ENCODE measurements at places on chromosomes 2 and 18.
A peak's percentile ranks its signal among the peaks of the same experiment; 100 is the strongest.

- DNase-seq, result no peak
Observed at GRCh38 chr2:41937921-41938708, 109.7 kb upstream of the PKDCC start.

DNA sequence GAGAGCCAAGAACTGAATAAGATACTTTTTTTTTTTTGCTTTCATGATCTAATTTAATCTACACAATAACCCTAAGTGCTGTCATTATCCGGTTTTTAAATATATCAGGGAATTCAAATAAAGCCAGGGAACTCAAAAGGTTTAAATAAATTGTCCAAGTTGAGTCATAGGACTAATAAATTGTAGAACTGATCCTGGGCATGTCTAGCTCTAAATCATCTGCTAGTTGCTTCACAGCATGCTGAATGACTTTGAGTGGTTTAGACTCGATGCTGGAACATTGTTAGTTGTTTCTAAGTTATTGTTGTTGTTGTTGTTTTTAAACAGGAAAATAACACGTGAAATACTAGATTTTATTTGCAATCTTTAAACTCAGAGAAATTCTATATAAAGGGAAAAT lies 147.2 kb upstream of the HNMT start:
- DNase-seq, result no peak

DNA sequence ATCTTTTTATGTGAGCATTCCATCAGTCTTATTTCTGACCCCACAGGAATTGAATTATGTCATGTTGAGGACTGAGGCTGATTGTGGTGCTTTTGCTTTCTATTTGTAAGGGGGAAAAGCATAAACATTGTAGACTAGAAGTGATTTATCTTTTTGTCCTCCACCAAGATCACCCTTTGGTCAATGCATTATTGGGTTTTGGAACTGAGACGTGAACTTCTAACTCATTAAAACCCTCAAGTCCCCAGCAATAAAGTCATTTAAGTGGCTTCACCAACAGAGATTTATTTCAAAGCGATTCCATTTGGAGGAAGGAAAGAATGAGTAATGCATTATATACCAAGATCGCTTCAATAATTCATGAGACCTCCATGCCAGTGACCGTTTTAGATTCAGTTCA lies 75.5 kb upstream of the TXNDC2 start:
- no peak for DNase-seq

- no peak for DNase-seq
Observed at GRCh38 chr2:240405684-240406313, 29.7 kb upstream of the GPC1 start.

GRCh38 chr18:40529478-40529877 lies 1425.6 kb upstream of the PIK3C3 start:
- no peak for DNase-seq

GRCh38 chr18:70956554-70956953 lies 667.7 kb downstream of the SOCS6 start:
- DNase-seq, result no peak

- DNase-seq, result no peak
Observed at GRCh38 chr2:10741139-10741538, 19.7 kb downstream of the ATP6V1C2 start.

GRCh38 chr18:70688286-70688685 lies 399.4 kb downstream of the SOCS6 start:
- DNase-seq, result no peak

DNA sequence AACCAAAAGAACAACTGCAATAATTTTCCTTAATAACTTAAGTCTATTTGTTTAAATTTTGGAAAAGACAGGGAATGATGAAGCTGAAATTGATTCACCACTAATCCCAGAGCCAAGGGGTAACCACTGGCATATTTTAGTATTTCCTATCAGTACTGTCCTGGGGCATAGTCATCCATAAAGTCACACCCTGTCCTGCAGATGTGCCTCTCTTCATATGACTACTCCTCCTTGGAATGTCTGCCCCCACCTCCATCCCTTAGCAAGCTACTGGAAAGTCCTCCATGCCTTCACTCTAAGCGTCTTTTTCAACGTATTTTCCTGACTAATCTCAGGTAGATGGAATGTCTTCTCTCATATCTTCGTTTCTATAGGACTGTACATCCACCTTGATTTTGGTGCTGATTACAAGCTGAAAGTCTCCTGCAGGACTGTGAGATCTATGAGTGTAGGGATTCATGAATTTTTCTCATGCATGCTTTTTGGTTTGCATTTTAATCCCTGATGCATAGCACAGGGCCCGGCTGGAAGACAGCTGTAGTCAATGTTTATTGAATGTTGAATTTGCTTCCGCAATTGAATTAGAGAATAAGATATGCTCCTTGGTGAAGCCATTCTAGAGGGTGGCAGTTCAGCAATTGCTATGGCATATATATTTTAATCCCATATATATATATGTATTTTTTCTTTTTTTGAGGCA lies 85.6 kb downstream of the MOGAT1 start:
- peak; percentile 80 for DNase-seq

DNA sequence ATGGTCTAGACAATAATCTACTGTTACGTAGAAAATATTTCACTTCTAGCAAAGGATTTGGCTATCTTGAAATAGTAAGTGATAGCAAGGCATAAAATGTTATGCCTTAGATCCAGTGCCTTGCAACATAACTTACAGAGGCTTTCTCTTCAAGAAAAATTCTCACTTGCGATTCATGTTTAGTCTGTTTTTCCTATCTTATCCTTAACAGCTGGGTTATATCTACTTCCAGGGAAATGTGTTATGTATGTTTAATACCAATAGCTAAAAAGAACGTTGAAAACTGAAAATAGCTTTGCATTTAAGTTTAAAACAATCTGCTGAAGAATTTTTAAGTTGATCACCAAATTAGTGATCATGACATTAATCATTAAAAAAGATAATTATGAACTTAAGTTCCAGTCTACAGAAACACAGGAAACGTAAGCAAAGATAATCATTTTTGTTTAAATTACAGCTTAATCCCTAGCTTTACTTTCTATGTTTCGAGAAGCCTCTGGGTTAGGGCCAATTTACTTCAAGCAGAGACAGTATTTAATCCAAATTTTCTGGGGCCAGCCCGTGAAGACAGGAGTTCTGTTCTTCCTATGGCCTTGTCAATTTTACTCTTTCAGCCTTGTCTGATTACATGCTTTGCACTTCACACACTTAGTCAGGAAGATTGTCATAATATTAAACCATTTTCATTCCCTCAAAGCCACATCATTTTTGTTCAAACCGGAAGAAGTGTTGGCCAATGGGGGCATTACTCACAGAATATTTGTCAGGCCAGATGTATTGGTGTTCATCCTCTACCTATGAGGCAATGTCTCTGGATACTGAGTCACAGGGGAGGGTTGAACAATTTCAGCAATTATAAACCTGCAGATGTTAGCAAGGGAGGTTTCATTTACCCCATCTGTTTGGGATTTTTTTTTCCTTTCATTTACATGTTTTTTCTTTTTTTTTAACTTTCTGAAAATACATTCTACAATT lies 1132.9 kb upstream of the ZEB2 start:
- DNase-seq, result no peak

- DNase-seq, result no peak
Observed at GRCh38 chr18:61225336-61225735, 107.9 kb upstream of the CDH20 start.

- no peak for DNase-seq
Observed at GRCh38 chr18:48889981-48890762, 60.6 kb downstream of the SMAD7 start.

DNA sequence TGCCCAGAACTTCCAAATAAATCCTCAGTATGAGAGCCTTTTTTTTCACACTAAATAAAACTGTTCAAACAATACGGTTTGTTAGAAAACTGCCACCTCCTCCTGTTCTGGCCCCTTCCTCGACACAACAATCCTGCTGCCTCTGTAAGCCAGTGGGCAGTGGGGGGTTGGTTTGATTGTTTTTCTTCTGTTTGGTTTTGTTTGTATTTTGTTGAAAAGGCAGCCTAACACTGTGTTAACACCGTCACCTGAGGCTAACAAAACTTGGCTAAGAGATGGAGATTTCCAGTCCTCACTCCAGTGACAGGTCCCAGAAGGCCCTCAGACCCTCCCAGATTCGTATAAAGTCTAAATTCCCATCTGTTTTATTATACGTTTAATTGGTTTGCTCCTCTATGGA lies 402.1 kb downstream of the ZNF521 start:
- no peak for DNase-seq

DNA sequence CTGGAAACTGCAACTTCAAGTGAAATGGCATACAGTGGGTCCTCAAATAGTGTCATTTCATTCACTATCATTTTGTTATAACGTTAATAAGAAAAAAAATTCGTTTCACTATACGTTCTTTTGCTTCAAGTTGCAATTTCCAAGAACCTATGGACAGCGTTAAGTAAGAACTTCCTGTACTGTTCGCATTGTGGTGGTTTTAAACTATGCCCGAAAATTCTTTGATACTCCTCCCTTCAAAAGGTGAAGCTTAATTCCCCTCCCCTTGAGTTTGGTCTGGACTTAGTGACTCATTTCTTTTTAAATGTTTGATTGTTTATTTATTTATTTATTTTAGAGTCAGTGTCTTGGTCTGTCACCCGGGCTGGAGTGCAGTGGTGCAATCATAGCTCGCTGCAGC lies 20.7 kb downstream of the GNLY start:
- DNase-seq, result no peak

DNA sequence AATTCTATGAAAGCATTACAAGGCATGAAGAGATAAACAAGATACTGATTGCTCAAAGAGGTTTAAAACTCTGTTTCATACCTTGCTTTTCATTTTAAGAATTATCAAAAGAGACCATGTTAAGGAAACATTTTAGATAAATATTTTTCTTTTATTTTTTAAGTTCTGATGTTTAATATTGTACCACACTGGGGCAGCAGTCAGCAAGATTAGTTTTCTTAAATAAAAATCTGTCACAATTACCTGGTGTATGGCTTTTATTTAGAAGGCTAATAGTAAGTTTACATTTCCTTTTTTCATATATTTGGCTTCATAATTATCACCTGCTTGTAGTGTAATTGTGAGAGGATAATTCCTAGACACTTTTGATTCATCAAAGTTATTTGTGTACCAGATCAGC lies 46.4 kb downstream of the ZNF804A start:
- no peak for DNase-seq

DNA sequence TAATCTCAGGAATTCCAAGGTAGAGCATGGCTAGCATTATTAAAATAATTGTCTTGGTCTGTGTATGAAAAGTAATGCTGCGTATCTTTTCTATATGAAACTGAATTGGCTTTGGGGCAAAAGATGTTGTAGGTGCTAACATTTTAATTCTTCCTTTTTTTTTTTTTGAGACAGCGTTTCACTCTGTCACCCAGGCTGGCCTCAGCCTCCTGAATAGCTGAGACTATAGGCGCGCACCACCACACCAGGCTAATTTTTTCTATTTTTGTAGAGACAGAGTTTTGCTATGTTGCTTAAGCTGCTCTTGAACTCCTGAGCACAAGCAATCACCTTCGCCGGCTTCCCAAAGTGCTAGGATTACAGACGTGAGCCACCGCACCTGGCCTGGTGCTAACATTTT lies 172.6 kb upstream of the STON1 start:
- no peak for DNase-seq

GRCh38 chr2:216289470-216289869 lies 82.8 kb downstream of the MARCHF4 start:
- DNase-seq, result no peak

GRCh38 chr2:189439342-189439741 lies 1.9 kb upstream of the WDR75 start:
- no peak for DNase-seq

- peak; percentile 78 for DNase-seq
Observed at GRCh38 chr2:219352448-219353023, 20.0 kb upstream of the RESP18 start.

All from HTR-8/SVneo (cell line).